Occipital lobe (tissue), 3 donors: ENCODE measurements at places on chromosomes 11 and 22.
A peak's percentile ranks its signal among the peaks of the same experiment; 100 is the strongest.

DNA sequence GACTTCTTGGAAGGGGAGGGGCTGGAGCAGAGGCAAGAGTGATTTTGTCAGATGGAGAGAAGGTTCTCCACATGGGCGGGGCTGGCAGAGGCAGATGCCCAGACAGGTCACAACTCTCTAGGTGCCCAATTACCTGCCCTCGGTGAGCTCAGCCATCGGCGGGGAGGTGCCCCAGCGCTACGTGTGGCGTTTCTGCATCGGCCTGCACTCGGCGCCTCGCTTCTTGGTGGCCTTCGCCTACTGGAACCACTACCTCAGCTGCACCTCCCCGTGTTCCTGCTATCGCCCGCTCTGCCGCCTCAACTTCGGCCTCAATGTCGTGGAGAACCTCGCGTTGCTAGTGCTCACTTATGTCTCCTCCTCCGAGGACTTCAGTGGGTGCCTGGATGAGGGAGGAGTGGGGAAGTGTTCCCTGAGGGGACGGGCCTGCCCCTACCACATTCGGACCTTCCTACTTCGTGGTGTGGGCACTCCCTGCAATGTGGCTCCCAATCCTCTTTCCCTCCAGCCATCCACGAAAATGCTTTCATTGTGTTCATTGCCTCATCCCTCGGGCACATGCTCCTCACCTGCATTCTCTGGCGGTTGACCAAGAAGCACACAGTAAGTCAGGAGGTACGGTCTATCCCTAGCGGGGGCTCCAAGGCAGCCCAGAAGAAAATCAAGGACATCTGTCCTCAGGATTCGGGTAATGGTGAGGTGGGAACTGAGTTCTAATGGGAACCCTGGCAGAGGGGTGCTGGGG, 15.6 kb downstream of the PGAP2 start:
- DNase-seq, result no peak

GRCh38 chr22:30705710-30706651, 11.3 kb downstream of the OSBP2 start:
- peak; percentile 69 for DNase-seq

GRCh38 chr11:8209208-8209807, 40.5 kb upstream of the RIC3 start:
- DNase-seq, result no peak

GRCh38 chr11:73330569-73331093, 22.6 kb downstream of the ARHGEF17 start:
- no peak for DNase-seq

GRCh38 chr22:32905400-32905799, 103.9 kb downstream of the TIMP3 start:
- peak; percentile 25 for DNase-seq

DNA sequence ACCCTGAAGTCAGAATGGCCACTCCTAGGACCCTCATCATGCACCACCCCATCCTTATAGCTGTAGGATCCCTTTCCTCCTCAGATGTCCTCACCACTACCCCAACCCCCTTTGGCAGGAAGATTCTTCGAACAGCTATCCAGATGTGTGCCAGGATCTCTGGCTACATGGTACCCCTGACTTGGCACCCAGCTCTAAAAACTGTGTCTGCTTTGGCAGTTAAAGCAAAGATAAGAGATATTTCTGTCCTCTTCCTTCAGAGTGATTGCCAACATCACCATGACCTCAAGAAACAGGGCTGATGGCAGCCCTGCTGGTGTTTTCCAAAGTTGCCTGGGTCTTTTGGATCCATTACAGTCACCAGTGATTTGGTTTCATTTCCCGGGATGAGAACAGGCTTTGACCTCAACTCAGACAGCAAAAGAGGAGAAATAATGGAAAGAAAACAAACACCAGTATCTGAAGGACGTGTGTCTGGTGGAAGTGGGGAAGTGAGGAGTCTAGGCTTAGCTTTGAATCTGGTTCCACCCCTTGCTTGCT, 4.3 kb upstream of the NRIP3 start:
- no peak for DNase-seq

GRCh38 chr22:31933816-31934482, 10.4 kb upstream of the YWHAH start:
- no peak for DNase-seq

GRCh38 chr22:47166446-47167016, 404.1 kb downstream of the TBC1D22A start:
- no peak for DNase-seq

GRCh38 chr11:116109228-116109627, 605.0 kb upstream of the CADM1 start:
- DNase-seq, result no peak

DNA sequence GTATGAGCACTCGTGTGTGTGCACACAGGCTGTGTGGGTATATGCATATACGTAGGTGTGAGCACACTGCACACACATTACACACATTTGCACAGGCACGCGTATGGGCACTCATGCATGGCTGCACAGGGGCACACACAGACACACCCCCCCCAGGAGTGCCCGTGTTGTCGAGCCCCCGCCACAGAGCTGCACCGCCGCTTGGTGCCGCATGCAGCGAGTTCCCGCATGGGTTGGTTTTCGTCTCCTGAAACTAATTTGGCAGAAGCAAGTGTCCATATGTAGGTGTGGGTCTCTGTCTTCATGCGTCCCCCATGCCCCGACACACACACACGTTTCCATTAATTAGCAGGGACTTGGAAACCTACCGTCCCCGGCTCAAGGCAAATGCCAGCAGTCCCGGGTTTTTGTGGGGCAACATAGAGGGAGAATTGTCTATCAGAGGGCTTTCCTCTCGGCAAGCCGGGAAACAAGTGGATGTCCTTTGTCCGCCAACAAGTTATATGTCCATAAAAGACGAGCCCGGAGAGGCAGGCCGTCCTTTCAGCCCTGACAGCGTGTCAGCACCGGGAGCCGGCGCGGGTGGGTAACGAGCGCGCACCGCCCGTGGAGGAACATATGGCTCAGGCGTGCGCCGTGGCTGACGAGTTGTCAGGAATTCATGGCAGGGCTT, 1291.7 kb downstream of the BRD1 start:
- DNase-seq, result peak; percentile 51

GRCh38 chr11:2002042-2002776, 4.6 kb upstream of the H19 start:
- no peak for DNase-seq
